ENCODE measurements at places on chromosomes 3 and 15.

- DNase-seq, result no peak
- no peak overlapping the region for H3K4me3 ChIP-seq
- H3K27ac ChIP-seq, result no peak overlapping the region
- H3K4me1 ChIP-seq, result peaks cover 3% of the 10 kb centered on the region
Observed at GRCh38 chr3:169596126-169596525, 67.4 kb downstream of the MECOM start.

- no peaks in the 10 kb centered on the region for H3K36me3 ChIP-seq
- H3K27ac ChIP-seq, result no peak overlapping the region
- DNase-seq, result no peak
- no peaks in the 10 kb centered on the region for H3K27me3 ChIP-seq
- H3K4me1 ChIP-seq, result no peaks in the 10 kb centered on the region
Observed at GRCh38 chr15:27870320-27870719, 228.8 kb downstream of the OCA2 start.

DNA sequence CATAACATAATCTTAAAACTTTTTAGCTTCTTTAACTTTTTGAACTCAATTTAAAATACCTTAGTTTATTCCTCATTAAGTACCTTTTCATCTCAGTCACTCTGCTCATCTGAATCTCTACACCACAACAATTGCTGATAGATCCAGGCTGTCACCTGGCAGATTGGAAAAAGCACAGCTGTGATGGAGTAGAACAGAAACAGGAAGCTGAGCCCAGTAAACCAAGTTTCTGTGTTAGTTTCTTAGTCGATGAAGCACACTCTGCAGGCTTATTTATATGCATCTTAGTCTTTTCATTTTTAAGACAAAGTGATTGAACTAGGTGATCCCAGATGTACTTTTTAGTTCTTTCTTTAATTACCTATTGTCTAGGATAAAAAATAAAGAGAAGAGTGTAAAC lies 1398.0 kb upstream of the ALCAM start:
- no peaks in the 10 kb centered on the region for H3K4me1 ChIP-seq
- no peaks in the 10 kb centered on the region for H3K27me3 ChIP-seq
- H3K27ac ChIP-seq, result no peak overlapping the region

GRCh38 chr3:127625821-127626220 lies 3.2 kb upstream of the PODXL2 start:
- no peak overlapping the region for H3K27ac ChIP-seq
- peaks cover 12% of the 10 kb centered on the region for H3K4me1 ChIP-seq
- H3K4me3 ChIP-seq, result no peak overlapping the region

GRCh38 chr15:79017953-79018352 lies 72.6 kb downstream of the RASGRF1 start:
- no peak for DNase-seq
- no peaks in the 10 kb centered on the region for H3K27me3 ChIP-seq
- no peaks in the 10 kb centered on the region for H3K36me3 ChIP-seq

DNA sequence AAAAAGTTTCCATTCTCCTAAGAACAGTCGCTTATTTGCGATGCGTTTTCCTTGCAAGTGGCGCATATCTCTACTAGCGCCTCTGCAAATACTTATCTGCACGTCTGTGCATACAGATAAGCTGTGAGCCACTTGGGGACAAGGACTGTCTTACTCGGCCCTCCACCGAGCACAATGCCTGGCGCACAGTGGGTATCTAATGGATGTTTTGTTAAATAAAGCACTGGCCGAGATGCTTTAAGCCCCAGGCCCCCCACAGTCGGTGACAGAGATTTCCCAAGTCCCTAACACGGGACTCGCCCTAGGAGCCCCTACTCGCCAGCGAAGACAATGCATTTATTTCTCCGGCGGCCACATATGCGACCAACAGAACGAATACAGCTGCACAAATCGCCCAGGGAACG lies 503 bp downstream of the HLTF start:
- DNase-seq, result no peak
- H3K4me1 ChIP-seq, result peaks cover 2% of the 10 kb centered on the region
- H3K27me3 ChIP-seq, result no peaks in the 10 kb centered on the region
- no peak overlapping the region for H3K27ac ChIP-seq
- no peaks in the 10 kb centered on the region for H3K36me3 ChIP-seq

DNA sequence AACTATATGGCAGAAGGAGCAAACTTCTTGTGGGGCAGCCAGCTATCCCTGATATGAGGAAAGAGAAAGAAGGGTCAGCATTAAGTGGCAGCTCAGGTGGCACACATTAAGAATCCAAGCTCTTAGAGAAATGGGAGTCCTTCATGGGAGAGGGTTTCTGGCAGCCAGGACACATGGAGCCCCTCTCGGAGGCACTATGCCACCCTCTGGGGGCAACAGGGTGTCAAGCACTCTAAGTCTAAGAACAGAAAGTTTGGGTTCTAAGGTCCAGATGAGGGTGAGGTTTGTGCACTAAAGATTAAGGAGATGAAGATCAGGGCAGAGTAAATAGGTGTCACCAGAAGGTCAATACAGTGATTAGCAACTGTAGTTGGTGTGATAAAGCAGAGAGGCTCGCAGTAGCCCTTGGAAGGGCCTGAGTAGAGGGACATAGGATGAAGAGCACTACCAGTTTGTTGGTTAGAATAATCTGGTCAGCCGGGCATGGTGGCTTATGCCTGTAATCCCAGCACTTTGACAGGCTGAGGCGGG lies 89.3 kb downstream of the ST6GAL1 start:
- H3K27ac ChIP-seq, result no peak overlapping the region
- H3K4me3 ChIP-seq, result no peak overlapping the region
- DNase-seq, result no peak
- no peaks in the 10 kb centered on the region for H3K4me1 ChIP-seq

GRCh38 chr3:72159487-72159886 lies 374.5 kb upstream of the PROK2 start:
- no peak overlapping the region for H3K27ac ChIP-seq
- H3K4me3 ChIP-seq, result no peak overlapping the region
- H3K36me3 ChIP-seq, result no peaks in the 10 kb centered on the region
- DNase-seq, result no peak

DNA sequence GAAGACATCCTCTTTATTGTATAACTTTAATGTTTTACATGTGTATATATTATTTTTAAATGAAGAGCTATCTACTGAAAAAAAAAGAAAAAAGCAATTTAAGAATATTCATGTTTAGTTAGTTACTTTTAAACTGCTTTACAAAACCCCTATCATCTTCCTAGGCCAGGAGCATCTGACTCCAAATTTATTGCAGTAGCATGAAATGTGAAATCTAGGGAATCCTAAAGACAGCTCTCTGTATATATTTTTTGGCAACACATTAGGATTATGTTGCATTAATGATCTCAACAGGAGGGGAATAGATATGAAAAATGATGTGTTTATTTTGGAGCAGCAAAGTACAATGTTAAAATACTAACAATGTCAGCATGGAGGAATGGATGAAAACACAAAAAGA lies 158.3 kb downstream of the CNTN3 start:
- DNase-seq, result no peak
- no peak overlapping the region for H3K4me3 ChIP-seq
- H3K4me1 ChIP-seq, result no peaks in the 10 kb centered on the region
- H3K36me3 ChIP-seq, result no peaks in the 10 kb centered on the region

GRCh38 chr15:69415381-69415780 lies 1.2 kb downstream of the KIF23 start:
- H3K4me1 ChIP-seq, result peaks cover 2% of the 10 kb centered on the region
- no peaks in the 10 kb centered on the region for H3K27me3 ChIP-seq
- DNase-seq, result no peak
- no peak overlapping the region for H3K27ac ChIP-seq

DNA sequence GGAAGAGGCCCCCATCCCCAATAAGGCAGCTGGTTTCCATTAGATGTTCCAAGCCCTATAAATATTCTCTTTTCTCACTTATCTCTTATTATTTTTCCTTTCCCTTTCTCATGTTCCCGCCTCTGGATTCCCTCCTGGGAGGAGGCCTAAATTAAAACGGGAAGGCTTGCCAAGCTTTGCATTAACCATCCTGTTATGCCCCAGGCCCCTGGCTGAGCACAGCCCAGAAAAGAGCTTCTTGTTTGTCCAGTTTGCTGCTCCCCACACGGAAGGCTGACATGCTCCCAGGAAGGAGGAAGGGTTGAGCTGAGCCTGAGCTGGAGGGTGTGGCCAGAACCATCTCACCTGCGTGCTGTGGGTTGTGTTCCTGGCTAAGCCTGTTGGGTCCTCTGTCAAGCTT lies 63.1 kb upstream of the BOC start:
- no peaks in the 10 kb centered on the region for H3K27me3 ChIP-seq
- H3K4me1 ChIP-seq, result peaks cover 8% of the 10 kb centered on the region

DNA sequence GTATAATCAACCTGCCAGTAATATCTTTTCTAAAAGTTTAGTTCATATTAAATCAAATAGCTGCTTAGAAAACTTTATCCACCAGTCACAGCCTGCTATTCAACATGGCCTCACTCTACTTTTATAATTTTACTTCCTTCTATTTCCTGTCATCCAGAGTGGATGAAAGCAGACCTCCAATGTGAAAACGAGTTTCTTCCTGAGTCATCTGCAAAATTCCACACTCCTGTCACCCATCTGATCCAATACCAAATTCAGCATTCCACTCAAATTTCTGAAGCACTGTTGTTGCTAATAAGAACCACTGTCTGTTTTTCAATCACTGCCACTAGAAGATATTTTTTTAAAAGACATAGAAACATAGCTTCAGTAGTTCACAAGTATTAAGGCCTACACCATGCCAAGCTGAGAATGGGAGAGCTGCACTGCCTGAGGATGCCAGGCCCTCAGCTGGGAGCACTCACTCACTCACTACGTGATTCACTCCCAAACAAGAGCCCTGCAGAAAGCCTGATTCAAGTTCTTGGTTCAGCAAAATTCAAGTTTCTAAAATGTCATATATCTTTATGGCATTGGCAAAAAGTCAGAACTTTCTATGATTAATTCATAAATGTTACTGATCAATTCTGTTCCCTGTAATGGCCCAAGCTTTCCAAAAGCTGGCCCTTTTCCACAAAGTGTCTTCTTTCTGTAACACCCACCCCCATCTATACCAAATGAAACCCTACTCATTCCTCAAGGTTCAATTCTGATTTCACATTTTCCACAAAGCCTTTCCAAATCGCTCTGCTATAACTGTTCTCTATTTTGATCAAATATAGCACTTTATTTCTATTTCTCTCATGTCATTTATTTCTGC lies 82.9 kb downstream of the FSIP1 start:
- no peak overlapping the region for H3K4me3 ChIP-seq
- no peak overlapping the region for H3K27ac ChIP-seq
- H3K27me3 ChIP-seq, result no peaks in the 10 kb centered on the region
- no peak for DNase-seq

DNA sequence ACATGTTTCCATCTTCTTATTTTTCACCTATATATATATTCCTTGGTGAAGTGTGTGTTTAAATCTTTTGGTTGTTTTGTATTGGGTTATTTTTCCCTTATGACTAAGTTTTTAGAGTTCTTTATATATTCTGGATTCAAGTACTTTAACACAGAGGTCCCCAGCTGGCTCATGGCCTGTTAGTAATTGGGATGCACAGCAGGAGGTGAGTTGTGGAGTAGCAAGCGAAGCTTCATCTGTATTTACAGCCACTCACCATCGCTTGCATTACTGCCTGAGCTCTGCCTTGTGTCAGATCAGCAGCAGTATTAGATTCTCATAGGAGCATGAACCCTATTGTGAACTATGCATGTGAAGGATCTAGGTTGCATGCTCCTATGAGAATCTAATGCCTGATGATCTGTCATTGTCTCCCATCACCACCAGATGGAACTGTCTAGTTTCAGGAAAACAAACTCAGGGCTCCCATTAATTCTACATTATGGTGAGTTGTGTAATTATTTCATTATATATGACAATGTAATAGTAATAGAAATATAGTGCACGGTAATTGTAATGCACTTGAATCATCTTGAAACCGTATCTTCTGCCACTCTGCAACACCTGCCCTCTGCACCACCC lies 151.6 kb downstream of the RSRC1 start:
- H3K4me3 ChIP-seq, result no peak overlapping the region
- DNase-seq, result no peak
- H3K27me3 ChIP-seq, result no peaks in the 10 kb centered on the region
- no peaks in the 10 kb centered on the region for H3K36me3 ChIP-seq
- H3K27ac ChIP-seq, result no peak overlapping the region

- peaks cover 6% of the 10 kb centered on the region for H3K4me1 ChIP-seq
- no peak overlapping the region for H3K4me3 ChIP-seq
- H3K27me3 ChIP-seq, result no peaks in the 10 kb centered on the region
- no peak overlapping the region for H3K27ac ChIP-seq
- no peaks in the 10 kb centered on the region for H3K36me3 ChIP-seq
Observed at GRCh38 chr3:133535971-133536881, 37.3 kb upstream of the CDV3 start.
